ENCODE measurements at places on chromosomes 16 and 17.

GRCh38 chr17:33964344-33964979, 290.6 kb upstream of the CCL2 start:
- no peak for DNase-seq

- no peak for DNase-seq
Observed at GRCh38 chr16:86398201-86398600, 112.1 kb upstream of the FOXF1 start.

- no peak for DNase-seq
Observed at GRCh38 chr17:67950945-67951344, 45.3 kb downstream of the C17orf58 start.

- DNase-seq, result no peak
Observed at GRCh38 chr17:45227926-45228762, 6.5 kb downstream of the FMNL1 start.

GRCh38 chr16:61435346-61435745, 600.9 kb downstream of the CDH8 start:
- no peak for DNase-seq

GRCh38 chr17:45645330-45645729, 138.8 kb upstream of the CRHR1 start:
- DNase-seq, result no peak

GRCh38 chr17:37830151-37830993, 85.5 kb upstream of the HNF1B start:
- DNase-seq, result no peak

GRCh38 chr17:29180788-29181160, 576 bp upstream of the MYO18A start:
- DNase-seq, result no peak

- DNase-seq, result no peak
Observed at GRCh38 chr17:77476006-77476405, 335.2 kb downstream of the SEC14L1 start.

DNA sequence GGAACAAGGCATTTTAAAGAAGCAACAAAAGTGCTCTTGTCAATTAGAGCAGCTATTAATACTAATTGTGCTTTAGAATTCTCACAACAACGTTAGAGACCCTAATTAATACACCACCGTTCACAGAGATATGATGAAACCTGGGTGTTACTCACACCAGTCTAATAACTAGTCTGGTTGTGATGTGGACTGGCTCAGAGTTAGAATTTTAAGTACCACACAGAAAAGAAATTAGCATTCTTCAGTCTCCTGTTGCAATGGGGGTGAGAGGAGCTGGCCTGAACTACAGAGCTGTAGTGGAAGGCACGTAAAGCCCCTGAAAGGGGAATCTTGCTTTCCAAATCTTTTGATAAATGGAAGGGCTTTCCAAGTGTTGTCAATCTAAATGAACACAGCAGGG, 240.8 kb upstream of the TOX3 start:
- no peak for DNase-seq

- no peak for DNase-seq
Observed at GRCh38 chr17:67400193-67400592, 23.1 kb downstream of the PITPNC1 start.

- DNase-seq, result no peak
Observed at GRCh38 chr16:84925773-84926372, 85.5 kb downstream of the ZDHHC7 start.

DNA sequence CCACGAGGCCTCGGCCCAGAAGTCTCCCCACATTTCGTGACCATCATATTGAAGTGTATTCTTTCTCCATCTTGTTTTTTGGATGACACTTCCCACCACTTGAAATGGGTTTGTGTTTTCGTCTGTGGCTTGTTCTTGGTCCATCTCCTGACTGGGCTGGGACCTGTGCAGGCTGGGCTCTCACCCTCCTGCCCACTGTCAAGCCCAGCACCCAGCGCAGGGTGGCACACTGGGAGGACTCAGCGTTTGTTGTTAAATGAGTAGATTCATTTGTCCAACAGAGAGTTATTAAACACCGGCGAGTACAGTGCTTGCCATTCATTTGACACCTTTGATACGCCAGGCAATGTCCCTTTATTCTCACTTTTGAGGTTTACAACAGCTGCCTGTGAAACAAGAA, 22.6 kb downstream of the NT5M start:
- DNase-seq, result no peak

All from cerebellar nuclear complex (tissue), 1 donor.